Activated naive CD4-positive, alpha-beta T cell treated with anti-CD3 and anti-CD28 coated beads, Interleukin-2, amount 50 U/mL, for 16 hours (primary cell): ENCODE measurements at places on chromosomes 7 and 10.

GRCh38 chr10:53978301-53978700 lies 822.7 kb downstream of the PCDH15 start:
- no peak for DNase-seq

GRCh38 chr10:31148951-31149350 lies 117.3 kb upstream of the ZNF438 start:
- no peak for DNase-seq

- DNase-seq = no peak
These were observed 43.2 kb upstream of the PRLHR start for GRCh38 chr10:118638680-118639079.

DNA sequence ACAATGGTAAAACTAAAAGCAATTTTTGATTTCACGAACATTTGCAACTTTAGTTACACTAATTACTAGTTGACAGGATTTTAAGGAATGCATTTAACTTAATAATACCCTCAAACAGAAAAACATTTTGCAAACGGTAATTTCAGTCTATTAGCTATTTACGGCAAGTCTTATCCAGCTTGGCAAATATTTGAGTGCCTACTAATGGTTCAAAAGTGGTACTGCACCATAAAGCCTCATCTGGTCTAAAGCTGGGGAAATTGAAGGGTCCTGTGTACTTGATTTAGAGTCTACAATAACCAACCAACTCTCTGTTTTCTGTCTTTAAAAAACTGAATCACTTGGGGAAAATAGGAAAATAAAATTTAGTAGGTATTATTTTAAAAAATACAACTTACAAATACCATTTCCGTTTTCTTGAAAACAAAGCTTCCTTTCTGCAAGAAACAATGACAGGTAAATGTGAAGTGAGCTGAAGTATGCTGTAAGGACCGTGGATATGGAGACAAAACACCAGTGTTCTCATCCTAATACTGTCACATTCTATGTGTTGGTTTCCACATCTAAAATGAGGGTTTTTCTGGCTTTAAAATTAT lies 142.3 kb downstream of the VPS50 start:
- no peak for DNase-seq

GRCh38 chr7:99829524-99830160 lies 1.8 kb downstream of the CYP3A43 start:
- no peak for DNase-seq

- DNase-seq = no peak
These were observed 82.9 kb downstream of the SEMA3D start for GRCh38 chr7:85103962-85104361.

- no peak for DNase-seq
These were observed 50.3 kb upstream of the ST8SIA6 start for GRCh38 chr10:17504547-17505245.

- DNase-seq = no peak
These were observed 230.3 kb upstream of the MDFIC start for GRCh38 chr7:114691605-114692004.
